Stimulated activated CD8-positive, alpha-beta memory T cell treated with anti-CD3 and anti-CD28 coated beads, Interleukin-4, amount 100 ng/mL, for 1 hour (primary cell): ENCODE measurements at places on chromosomes 6 and 20.

- DNase-seq, result no peak
These were observed 3.0 kb upstream of the TGM2 start for GRCh38 chr20:38167851-38168760.

DNA sequence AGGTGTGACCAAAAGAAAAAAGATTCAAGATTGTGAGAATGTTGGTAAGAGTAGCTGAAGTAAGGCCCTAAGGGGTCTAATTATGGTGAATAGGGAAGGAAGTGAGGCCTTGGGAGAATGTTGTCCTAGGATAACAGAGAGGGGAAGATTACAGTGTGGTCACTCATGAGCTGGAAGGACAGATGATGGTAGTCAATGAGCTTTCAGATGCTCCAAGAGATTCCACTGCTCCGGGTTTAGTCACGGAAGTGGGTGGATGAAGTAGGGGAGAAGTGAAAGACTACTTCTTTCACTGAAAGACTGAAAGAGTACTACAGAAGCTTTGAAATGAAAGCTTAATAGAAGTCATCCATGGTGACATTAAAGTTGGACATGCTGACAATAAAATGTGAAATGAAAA lies 108.5 kb downstream of the MMS22L start:
- DNase-seq, result no peak

GRCh38 chr6:75546381-75546780 lies 52.8 kb upstream of the FILIP1 start:
- DNase-seq, result no peak

DNA sequence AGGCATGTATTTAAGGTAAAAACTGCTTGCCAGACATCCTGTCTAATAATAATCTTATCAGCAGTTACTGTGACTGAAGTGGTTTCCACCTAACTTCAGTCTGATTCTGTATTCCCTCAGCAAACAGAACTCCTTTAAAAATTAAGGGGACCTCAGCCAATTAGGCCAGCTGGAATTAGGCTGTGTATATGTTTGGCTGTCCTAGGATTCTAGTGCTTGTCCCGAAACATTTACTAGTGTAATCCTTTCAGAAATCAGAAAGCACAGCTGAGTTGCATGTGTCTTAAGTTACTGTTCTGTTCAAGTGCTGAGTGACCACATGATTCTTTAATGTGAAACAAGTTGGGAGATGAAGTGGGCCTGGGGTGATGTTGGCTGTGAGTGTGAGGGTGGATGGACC lies 120.9 kb upstream of the SUPT3H start:
- no peak for DNase-seq
